ENCODE measurements at places on chromosomes 7 and 10.

GRCh38 chr7:158279539-158280447 lies 307.8 kb downstream of the PTPRN2 start:
- no peak for DNase-seq

GRCh38 chr10:129662426-129662825 lies 195.4 kb downstream of the MGMT start:
- DNase-seq, result no peak

DNA sequence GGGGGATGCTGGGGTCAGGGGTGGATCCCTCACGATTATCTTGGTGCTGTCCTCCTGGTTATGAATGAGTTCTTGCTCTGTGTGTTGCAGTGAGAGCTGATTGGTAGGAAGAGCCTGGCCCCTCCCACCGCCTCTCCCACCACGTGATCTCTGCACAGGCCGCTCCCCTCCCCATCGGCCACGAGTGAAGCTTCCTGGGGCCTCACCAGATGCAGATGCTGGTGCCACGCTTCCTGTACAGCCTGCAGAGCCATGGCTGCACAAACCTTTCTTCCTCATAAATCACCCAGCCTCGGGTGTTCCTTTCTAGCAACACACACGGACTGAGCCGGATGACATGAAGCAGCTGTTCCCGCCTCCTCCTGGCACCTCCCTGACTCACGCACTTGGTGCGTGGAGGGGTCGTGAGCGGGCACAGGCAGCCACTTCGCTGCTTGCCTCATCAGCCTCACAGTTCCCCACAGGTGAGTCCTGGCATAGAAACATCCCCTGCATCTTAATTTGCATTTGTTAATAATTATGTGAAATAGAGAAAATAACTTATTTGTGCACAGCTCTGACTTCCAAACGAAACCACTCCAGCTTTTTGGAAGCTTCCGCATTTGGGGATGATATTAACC lies 210.8 kb downstream of the ADARB2 start:
- no peak for DNase-seq

DNA sequence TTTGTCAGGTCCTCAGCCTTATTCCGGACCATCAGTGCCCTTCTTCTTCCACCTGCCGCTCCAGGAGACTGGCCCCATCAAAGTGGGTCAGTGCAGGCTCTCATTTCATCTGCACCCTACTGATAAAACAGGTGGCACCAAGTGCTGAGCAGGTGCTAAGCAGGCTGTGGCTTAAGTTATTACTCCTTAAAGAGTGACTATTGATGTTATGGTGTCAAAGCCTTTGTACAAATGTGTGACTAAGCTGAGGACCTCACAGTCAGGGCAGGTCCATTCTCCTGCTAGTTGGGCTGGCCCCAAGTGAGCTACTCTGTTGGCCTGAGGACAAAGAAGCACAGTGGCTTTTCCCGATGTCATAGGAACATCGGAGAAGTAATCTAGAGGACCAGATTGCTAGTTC lies 11.2 kb upstream of the CALD1 start:
- DNase-seq, result no peak

DNA sequence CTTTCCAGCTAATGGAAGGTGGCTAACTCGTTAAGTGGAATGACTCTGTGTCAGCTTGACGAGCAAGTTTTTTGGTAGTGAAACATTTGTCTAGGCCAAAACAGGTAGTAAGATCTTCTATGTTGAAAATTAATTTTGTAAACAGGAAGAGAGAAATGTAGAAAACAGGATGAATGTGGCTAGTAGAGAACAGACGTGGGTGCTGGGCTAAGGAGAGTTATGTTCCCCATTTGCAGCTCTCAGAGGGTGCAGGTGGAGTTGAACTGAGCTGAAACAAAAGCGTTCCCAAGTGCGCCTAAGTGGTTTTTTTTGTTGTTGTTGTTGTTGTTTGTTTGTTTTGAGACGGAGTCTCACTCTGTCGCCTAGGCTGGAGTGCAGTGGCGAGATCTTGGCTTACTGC lies 59.5 kb upstream of the SRPK2 start:
- no peak for DNase-seq

DNA sequence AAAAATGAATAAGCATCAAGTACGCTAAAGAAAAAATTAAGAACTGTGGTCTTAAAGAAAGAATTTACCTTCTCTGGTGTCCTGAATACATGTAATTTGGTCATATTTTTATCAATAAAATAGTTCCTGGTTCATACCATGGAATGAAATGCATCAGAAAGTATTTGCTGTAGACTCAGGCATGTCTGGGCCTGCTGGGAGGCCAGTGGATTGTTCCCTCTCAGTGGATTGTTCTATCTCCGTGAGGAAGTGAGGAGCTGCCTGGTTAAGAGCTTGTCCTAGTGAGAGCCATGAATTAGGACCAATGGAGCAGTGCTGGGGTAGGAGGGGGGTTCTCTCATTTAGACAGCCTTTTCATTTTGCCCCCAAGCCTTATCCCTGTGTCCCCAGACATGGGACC lies 211.7 kb upstream of the HABP2 start:
- no peak for DNase-seq

- no peak for DNase-seq
Observed at GRCh38 chr7:12694817-12695216, 7.4 kb downstream of the ARL4A start.

DNA sequence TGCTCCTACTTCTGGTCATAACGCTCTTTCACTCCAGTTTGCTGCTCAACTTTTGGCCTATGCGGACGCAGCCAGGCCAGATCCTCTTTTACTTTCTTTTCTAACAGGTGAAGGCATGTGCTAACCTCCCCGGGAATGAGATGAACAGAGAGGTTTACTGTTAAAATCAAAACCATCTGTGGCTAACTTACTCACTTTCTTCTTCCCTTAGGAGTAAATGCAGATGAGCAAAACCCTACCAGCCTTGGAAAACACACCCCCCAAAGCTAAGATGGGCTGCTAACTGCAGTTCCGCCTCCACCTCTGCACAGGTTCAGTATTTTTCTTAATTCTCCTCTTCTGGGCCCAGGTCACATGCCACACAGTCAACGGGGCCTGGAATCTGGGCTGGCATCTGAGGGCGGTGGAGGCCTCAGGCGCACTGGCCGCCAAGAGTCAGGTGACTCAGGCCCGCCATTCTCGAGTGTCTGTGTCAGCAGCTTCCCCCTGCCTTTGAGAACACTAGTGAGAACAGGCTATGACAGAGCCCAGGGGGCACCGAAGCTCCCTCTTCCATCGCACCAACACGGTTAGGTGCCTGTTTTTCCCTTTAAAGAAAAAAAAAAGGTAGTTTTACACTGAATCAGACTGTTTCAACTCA lies 11.1 kb downstream of the FAM53B start:
- peak; percentile 34 for DNase-seq

DNA sequence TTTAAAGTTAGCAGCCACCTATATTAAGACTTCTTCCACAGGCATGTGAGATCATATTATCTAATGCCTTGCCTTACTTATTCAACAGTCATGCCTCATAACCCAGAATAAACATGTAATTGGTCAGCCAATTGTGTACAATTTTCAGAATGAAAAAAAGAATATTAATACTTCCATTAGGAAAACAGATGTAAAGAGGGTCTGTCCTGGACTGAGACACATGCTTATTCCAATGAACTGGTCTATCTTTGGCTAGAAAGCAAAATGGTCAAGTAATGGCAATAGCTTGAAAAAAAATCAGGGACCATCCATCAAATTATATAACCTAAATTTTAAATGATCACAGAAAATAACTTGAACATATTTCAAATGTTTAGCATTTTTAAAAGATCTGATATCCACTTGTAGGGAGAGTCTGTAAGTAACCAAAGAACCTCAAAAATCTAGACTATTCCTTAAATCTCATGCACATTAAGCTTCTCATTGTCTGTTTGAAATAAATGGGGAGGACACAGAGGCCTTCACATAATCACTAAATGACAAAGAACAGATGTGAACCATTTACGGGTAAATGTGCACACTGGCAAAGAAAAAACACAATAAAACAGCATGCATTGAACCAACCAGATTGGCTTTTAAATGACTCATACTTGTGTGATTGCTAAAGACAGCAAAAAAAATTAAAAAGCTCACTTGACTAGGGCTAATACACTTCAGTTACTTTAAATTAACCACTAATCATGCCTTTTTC lies 568.8 kb upstream of the PCDH15 start:
- no peak for DNase-seq

DNA sequence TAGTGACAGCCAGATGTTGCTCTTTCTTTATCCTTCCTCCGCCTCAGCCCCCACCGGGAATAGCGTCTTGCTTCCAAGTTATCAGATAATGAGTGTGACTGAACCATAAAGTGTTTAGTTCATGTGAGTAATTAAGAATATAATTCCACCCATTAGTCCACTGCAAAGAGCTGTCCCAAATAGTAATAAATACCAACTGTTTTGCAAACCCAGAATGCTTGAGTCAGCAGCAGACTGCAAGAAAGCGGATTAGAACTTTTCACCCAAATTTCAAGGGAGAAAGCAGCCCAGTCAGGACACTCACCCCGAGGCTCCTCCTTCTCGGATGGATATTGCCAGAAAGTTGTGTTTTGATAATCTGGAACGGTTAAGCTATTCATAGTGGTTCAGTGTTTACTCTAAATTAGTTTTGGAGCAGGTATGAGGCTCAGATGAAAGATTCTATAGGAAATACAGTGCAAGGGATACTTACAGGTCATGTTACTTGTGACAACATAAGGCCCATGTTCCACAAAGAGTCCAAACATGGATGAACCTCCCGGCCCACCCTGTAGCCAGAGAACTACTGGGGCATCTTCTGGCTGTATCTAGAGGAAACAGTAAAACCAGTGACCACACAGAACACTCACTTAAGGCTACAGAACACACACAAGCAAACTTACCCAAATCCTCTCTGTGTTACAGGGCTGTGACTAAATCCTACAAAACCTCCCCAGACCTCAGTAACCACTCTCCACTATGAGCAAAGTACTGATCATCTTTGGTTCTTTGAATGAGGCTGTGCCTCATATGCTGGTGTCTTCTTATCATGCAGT lies 50.5 kb downstream of the CPVL start:
- DNase-seq, result no peak

DNA sequence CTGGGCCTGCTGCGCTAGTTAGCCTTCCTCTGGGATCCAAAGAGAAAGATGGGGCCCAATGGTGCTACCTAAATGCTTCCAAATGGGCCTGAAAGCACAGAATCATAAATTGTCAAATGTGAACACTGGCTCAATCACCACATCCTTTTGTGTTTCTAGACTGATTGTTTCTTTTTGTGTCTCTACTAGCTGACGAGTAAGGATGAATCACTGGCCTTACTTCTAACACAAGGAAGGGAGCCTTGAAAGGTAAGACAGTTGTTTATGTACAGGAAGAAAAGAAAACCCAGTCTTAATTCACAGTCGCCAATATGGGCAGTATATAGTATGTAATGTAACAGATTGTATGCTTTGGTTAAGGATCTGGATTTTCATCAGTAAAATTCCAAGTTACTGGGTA lies 89.5 kb downstream of the ZNF92 start:
- no peak for DNase-seq

DNA sequence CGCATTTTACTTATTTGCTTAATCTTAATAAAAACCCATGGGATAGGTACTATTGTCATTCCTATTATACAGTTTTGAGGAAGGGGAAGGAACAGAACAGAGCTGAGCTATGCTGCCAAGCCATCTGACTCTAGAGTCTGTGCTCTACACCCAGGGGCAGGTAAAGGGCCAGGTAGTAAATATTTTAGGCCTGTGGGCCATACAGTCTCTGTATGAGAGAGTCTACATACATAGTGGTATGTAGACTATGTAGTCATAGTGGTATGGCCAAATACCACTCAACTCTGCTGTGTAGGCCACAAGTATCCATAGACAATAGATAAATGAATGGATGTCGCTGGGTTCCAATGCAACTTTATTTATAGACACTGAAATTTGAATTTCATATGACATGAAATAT lies 3.4 kb upstream of the SRI start:
- DNase-seq, result no peak

- no peak for DNase-seq
Observed at GRCh38 chr10:116995648-116996047, 9.3 kb downstream of the SHTN1 start.

DNA sequence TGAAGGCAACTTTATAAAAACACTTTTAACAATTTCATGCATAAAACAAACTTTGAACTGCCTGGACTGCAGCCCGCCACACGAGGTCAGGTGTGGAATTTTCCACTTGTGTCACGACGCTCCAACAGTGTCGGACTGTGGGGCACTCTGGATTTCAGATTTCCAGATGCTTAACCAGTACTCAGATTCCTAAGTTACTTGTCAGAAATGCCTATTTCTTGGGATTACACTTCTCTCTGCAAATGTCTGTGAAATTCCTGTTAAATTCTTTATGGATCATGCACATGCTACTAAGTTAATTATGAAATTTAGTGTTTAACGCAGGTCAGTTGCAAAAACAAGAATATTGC lies 473 bp upstream of the GPER1 start:
- DNase-seq, result no peak

DNA sequence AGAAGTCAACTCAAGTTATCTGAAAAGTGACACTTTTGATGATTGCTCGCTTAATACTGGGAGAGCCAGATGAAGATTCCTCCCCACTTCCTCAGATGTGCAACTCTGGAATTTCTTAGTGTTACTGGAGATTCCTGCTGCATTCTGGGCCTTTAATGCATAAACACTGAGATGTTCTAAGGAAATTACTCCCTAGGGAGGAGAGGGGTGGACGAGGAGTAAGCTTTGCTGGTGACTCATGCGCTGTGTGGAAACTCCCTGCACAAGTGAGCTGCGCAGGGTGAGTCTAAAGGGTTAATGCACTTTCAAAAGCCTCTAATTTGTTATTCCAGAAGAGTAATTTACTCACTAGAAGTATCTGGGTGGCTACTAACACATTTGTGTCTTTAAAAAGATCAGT lies 46.3 kb downstream of the EGFR start:
- no peak for DNase-seq

- no peak for DNase-seq
Observed at GRCh38 chr7:114687238-114687637, 234.7 kb upstream of the MDFIC start.

DNA sequence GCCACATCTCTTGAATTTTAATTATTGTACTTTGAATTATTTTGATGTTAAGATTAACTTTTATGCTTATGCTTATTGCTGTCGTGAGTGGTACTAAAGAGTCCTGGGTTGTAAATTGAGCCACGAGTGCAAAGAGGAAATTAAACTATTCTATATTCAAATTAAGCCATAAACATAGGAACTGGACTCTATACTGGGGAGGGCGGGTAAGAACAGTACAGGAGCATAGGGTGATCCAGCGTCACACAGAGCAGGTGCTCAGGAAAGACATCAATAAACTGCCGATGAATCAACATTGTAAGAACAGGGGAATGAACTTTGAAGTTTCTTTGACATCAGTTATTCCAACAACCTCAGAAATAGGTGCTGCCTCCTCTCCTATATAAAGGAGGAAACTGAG lies 219.6 kb downstream of the CACNB2 start:
- DNase-seq, result no peak

- DNase-seq, result peak; percentile 75
Observed at GRCh38 chr10:80158598-80159127, 26.1 kb downstream of the PLAC9 start.

DNA sequence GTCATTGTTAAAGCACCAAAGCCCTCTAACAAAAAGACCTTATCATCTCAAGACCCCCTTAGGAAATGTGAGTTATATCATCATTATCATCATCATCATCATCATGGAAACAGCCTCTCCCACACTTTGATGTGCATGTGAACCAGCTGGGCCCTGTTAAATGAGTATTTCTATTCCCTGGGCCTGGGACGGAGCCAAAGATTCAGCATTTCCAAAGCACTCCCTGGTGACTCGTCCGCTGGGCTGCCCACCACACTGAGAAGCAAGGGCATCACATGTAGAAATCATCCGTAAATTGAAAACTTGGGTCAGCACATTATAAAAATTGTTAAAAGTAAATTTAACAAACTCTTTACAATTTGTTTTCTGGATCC lies 88.6 kb downstream of the PTPRN2 start:
- no peak for DNase-seq
